ENCODE measurements at places on chromosomes 16 and 17.

GRCh38 chr17:58329035-58329809 lies 627 bp upstream of the TSPOAP1 start:
- peak; percentile 63 for DNase-seq

DNA sequence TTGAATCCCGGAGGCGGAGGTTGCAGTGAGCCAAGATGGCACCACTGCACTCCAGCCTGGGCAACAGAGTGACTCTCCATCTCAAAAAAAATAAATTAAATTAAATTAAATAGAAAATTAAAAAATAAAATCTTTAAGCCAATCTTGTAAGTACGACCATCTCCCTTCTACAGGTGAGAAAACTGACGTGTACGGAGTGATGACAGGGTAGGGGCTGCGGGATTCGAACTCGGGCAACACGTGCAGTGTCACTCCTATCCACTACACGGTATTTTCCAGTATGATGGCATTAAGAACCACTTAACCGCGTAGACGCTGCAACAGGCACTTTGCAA lies 762 bp downstream of the WDR59 start:
- DNase-seq: no peak

DNA sequence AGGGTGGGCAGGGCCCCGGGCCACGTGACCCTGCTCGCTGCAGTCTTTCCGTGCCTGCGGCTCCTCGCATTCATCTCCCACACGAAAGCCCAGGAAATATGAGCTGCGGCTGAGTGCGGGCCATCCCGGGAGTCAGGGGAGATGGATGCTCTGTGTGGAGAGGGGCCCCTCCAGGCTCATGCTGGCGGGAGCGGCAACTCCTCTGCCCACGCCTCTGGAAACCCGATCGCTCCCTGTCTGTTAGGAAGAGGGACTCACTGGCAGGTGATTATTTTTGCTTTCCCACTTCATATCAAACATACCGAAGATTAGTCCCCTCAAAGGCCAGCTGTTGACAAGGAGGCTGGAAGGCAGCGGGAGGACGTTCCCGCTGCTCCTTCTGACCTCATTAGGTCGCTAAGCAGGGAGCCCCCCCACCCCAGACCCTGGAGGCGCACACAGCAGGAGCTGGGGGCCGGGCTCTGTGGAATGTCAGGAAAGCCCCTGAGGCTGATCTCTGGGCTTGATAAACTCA lies 228.5 kb downstream of the FOXL1 start:
- DNase-seq: no peak

DNA sequence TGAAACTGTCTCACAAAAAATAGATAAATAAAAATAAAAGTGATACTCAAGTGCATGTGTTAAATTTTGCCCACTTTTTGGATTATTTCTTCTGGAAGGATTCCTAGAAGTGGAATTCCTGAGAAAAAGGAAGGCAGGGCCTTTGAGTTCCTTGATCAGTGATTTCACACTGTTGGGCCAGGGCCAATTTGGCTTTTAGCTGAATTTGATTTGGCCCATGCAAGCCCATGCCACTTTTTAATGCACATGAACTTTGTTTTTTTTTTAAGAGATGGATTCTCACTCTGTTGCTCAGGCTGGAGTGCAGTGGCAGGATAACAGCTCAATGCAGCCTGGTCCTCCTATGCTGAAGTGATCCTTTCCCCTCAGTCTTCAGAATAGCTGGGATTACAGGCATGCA lies 96.3 kb downstream of the TNFRSF13B start:
- DNase-seq: no peak

- DNase-seq: no peak
These were observed 4.4 kb upstream of the MYO1C start for GRCh38 chr17:1496869-1497268.

GRCh38 chr17:59002848-59003247 lies 103.8 kb downstream of the TRIM37 start:
- no peak for DNase-seq

GRCh38 chr16:59126486-59126885 lies 392.4 kb upstream of the GOT2 start:
- no peak for DNase-seq

DNA sequence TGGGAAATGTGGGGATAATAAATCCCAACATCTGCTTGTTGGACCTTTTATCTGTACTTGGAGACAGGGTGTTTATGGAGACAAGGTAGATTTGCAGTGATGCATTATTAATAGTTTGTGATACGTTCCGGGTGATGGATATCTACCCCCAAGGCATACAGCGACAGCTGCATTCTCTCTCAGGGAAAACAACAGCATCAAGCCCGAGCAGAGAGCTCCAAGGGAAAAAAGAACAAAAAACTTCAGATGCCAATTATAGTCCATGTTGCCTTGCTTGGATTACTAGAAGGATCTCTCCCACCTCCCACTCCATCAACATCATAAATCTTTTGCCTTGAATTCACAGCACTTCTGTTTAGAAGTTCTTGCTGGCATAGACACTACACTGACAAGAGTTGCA lies 187.5 kb upstream of the CDH11 start:
- DNase-seq: no peak
